ENCODE measurements at places on chromosomes 6 and 20.

GRCh38 chr20:366041-366718 is 14.4 kb upstream of the TRIB3 start:
- DNase-seq = no peak

DNA sequence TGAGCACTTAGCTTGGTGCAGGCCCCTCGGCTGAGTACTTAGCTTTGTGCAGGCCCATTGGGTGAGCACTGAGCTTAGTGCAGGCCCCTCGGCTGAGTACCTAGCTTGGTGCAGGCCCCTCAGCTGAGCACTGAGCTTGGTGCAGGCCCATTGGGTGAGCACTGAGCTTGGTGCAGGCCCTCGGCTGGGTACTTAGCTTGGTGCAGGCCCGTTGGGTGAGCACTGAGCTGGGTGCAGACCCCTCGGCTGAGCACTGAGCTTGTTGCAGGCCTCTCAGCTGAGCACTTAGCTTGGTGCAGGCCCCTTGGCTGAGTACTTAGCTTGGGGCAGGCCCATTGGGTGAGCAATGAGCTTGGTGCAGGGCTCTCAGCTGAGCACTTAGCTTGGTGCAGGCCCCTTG is 387.1 kb downstream of the THBS2 start:
- DNase-seq = no peak

DNA sequence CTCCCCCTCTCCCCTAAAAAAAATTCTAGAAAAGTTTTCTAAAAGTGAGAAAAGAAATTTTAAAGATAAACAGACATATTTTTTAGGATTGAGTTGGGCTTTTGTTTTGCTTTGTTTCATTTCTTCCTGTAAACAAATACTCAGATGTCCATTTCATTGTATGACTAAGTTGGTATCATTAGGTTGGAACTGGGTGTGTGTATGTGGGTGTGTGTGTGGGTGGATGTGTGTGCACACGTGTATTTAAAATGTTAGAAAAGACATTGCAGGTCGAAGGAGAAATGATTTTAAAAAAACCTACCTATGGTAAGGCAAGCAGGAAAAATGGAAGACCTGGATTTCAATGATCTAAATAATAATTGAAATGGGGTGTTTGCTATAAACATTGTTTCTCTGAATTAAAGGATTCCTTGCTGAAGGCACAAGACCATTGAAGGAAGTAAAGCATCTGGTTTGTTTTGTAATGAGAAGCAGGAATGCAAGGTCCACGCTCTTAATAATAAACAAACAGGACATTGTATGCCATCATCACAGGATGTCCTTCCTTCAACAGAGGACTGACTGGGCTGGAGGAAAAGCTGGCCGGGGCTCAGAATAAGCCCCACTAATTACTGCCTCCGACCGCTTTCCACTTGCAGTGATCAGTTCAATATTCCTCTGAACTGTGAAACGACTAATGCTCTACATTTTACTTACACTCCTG is 996 bp upstream of the PRDM1 start:
- DNase-seq = no peak

GRCh38 chr20:54151511-54152226 is 22.1 kb downstream of the CYP24A1 start:
- no peak for DNase-seq

- DNase-seq = peak; percentile 92
These were observed 11.3 kb downstream of the STMN3 start for GRCh38 chr20:63641792-63642523.

DNA sequence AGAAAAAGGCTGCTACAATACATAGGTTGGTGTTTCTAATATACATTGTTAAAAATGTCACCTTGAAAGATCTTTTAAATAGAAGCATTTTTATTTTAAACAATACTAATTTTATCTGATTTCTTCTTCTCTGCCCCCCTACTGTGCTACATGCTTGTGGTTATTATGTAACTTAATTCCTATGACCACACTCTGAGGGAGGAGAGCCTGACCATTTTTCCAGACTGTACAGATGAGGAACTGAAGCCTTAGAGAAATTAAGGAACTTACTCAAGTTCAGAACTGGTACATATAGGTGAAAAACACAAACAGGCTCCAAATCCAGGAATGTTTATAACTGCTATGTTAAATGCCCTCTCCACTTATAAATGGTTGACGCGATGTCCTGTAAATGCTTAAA is 43.4 kb upstream of the ARHGAP18 start:
- no peak for DNase-seq

- DNase-seq = no peak
These were observed 1.7 kb downstream of the ARFGEF2 start for GRCh38 chr20:48923149-48923718.

DNA sequence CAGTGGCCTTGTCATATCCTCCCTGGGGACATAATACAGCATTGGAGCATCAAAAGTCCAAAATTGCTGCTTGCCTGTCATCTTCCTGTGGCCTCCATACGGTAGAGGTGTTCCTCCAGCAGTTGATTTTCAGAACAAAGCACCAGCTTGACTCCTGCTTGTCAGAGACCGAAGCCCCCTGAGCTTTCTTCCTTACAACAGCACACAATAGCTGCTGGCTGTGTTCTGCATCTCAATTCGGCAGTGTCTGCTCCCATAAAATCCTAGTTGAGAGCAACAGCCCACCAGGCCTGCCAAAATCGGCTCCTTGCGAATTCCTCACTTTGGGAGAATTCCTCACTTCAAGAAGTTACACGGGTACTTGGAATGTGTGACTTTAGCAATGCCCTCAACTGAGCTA is 372.9 kb downstream of the SAMD5 start:
- no peak for DNase-seq

Data from stimulated activated CD8-positive, alpha-beta memory T cell treated with anti-CD3 and anti-CD28 coated beads, Interleukin-15, amount 100 ng/mL, for 4 hours (primary cell).